H7 (cell line): ENCODE measurements at places on chromosomes 3 and 15.

DNA sequence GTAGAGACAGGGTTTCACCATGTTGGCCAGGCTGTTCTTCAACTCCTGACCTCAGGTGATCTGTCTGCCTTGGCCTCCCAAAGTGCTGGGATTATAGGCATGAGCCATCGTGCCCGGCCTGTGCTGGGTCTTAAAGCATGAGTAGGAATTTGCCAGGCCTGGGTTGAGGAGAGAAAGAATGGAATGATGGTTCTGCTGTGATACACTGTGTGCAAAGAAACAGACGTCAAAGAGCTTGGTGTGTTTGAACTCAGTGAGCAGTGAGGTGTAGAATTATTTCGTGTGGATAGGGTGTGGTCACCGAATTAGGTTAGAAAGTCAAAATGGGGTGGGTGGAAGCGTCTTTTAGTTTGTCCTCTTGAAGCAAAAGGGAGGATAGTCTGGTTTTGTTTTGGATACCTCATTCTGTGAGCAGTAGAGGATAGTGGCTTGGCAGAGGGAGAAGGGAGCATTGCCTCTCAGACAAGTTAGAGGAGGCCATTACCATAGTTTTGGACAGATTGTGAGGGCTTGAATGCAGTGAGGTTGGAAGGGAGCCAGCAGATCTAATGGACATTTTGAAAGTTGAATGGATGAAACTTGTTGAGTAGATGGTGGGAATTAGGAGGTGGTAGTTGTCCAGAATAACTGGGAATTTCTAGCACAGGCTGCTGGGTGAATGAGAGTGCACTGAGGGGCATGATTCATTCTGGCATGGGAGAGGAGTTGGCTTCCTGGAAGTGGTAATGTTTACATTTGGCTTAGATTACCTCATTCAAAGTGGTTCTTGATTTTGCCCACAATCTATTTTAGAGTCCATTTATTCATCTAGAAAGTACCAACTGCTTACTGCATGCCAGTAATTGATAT lies 27.2 kb downstream of the AKAP13 start:
- no peak for DNase-seq

- no peak for DNase-seq
These were observed 79.3 kb upstream of the CBLB start for GRCh38 chr3:105948101-105948500.

DNA sequence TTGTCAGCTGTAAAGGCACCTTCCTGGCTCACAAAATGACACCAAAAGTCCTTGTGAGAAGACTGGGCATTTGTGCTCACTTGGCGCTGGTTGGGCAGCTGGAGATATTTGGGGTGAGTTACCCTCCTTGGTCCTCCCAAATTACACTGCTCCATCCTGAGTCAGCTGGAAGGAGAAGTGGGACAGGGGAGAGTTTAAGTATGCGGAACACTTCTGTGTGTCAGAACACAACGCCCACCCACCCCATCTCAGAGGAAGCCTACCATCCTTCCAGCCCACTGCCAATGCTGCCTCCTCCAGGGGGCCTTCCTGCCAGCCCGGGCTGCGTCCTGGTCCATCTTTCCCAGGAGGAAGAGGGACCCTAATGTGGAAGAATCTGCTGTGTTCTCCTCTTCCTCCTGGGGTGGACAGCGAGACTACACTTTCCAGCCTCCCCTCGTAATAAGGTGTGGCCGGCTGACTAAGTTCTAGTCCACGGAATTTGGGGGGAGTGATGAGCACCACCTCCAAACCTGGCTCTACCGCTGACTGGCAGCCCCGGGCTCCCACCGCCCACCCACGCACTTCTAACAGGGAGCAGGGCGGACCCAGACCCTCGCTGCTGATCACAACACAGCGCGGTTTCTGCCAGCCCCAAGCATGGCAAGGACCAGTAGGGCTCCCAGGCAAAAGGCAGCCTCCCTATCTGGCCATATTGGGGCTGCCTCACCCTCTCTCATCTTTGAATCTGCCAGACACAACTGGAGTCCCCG lies 265.0 kb downstream of the XXYLT1 start:
- no peak for DNase-seq

GRCh38 chr3:193391902-193392301 lies 13.3 kb upstream of the ATP13A5 start:
- DNase-seq: no peak

- no peak for DNase-seq
These were observed 31.4 kb upstream of the UBE3A start for GRCh38 chr15:25470230-25470629.
